ENCODE measurements at places on chromosomes 5 and 9.

DNA sequence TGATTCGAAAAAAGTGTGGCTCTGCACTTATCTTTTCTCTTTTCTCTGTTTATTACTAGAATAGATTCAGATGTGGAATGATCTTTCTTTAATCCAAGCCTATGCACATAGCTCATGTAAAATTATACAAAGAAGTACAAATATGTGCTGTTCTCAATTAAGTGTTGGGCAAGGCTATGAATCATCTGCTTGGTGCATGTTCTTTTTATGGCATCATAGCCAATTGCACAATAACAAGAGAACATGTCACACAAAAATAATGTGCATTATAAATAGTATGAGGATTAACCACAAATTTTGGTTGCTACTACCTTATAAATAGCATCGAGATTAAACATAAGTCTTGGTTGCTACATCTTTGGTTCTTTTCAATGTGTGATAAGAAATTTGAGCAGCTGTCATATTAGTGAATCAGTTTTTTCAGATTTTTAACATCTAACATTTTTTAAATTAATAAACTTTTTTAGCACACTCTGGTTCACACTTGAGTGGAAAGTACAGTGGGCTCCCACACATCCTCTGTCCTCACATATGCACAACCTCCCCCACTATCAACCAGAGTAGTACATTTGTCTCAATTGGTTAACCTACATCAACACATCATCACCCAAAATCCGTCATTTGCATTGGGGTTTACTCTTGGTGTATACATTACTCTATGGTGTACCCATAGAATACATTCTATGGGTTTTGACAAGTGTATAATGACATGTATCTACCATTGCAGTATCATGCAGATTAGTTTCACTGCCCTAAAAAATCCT is 6.8 kb upstream of the RECK start:
- no peak for DNase-seq

GRCh38 chr5:167263185-167263584 is 1028.3 kb upstream of the WWC1 start:
- no peak for DNase-seq

- no peak for DNase-seq
Measured at GRCh38 chr9:116479056-116479544, 208.0 kb upstream of the TRIM32 start.

GRCh38 chr9:112029921-112030444 is 133.4 kb downstream of the UGCG start:
- no peak for DNase-seq

GRCh38 chr9:69500896-69501295 is 171.3 kb downstream of the APBA1 start:
- no peak for DNase-seq

DNA sequence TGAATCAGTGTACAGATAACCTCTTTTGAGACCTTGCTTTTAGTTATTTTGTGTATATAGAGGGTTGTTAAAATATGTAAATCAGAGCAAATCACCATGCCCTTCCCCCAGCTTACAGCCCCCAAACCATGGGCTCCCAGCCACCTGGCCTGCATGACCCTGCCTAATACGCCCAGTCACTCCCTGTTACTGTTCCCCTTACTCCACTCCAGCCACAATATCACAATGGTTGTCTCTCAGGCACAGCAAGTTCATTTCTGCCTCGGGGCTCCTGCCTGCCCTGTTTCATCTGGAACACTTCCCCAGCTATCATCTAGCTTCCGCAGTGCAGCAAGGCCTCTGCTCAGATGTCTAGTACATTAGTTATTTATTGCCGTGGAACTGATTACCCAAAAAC is 5.0 kb upstream of the CARD19 start:
- DNase-seq, result no peak

DNA sequence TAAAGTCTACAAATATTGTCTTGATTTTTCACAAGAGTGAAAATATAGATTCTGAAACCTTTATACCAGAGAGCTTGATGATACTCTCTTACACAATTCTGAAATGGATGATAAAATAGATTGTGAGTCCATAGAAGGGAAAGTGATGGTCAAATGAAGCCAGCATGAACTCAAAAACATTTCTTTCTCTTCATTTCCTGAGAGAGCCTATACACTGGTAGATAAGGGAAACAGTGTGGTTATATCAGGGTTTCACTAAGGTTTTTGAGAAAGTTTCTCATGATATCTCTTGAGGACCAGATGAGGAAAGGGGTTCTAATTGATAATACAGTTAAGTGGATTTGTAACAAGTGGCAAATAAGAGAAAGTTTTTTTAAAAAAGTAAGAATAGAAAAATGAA is 254.1 kb downstream of the PJA2 start:
- DNase-seq, result no peak

DNA sequence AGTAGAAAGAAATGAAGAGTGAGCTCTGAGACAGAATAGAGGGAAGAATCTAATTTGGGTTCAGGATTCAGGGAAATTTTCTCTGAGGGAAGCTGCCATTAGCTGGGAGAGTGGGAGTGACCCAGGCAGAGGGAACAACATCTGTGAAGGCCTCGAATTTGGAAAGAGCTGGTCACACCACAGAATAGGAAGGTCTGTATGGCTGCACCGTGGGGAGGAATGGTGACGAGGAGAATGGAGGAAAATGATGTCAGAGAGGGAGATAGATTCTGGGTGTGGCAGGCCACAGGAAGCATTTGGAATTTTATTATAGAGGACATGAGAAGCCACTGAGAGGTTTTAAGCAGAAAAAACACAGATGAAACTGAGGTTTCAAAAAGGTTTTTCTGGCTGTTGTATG is 98.5 kb downstream of the MAMDC2 start:
- DNase-seq, result no peak

DNA sequence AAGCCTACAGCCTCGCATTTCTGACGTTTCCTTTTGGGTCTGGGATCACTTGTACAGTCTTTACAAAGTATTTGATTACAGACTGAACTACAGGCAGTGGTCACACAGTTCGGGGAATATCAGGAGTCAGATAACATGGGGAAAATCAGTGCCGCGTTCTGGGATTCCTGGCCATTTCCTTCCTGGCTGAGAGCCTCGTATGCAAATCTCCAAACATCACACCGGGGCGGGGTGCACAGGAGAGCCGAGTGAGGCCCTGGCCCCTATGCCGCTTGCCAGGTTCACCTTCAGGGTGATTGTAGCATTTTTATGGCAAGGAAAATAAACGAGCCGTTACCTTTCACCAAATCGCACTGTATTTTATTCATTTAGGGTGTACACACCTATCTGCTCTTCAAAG is 29.6 kb upstream of the SLC9A3 start:
- DNase-seq, result no peak

DNA sequence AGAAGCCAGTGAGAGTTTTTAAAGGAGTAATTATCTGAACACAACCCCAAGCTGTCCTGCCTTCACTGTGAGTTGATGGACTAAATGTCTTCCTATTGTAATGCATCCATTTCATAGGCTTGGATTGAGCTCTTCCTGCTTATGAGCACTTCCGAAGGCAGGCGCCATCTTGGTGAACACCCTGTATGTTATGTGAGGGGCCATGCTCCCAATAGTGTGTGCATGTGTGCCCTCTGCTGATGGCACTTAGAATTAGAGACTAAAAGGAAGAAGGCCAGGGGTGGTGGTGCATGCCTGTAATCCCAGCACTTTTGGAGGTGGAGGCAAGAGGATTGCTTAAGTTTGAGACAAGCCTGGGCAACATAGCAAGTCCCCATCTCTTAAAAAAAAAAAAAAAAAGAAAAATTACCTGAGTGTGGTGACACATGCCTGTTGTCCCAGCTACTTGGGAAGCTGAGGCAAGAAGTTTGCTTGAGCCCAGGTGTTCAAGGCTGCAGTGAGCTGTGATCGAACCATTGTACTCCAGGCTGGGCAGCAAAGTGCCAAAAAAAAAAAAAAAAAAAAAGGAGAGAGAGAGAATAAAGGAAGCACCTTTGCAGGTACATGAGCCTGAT is 65.0 kb downstream of the C9orf152 start:
- DNase-seq, result no peak

- DNase-seq, result no peak
Measured at GRCh38 chr9:37350486-37351190, 71.9 kb upstream of the GRHPR start.

Data from activated CD4-positive, CD25-positive, alpha-beta regulatory T cell treated with anti-CD3 and anti-CD28 coated beads, Interleukin-2, amount 50 U/mL, for 72 hours (primary cell).